T-helper 9 cell (primary cell): ENCODE measurements at places on chromosomes 2 and 18.

DNA sequence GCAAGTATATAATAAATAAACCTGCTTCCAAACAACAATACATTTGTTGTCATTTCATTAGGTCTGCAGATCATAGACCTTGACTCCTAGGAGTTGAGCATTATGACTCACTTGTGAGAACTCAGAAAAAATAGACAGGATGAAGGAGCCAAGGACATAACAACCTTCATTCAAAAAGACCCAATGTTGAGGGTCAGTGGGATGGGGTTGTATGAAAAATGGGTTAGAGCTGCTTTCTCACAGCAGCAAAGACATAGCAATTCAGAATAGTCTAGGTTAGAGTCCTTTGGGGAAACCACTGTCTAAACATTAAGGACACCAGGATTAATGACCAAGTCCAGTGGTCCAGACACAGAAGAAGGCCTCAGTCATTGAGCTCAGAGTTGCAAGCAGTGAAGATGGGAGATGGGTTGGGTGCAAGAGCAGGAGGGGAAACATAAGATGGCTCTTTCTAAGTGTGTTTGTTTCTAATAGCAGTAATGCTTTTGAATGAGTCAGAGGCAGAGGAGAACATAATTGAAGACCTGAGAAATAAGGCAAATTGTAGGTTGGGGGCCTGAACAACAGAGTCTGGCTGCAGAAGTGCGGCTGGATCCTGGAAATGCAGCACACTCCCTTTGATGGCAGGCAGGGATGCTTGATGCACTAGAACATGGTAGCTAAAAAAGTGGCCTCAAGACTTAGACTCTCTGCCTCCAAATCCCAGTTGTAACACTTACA lies 3.7 kb upstream of the SERPINB10 start:
- DNase-seq, result no peak

- no peak for DNase-seq
Measured at GRCh38 chr18:57438743-57439608, 3.8 kb downstream of the ONECUT2 start.

DNA sequence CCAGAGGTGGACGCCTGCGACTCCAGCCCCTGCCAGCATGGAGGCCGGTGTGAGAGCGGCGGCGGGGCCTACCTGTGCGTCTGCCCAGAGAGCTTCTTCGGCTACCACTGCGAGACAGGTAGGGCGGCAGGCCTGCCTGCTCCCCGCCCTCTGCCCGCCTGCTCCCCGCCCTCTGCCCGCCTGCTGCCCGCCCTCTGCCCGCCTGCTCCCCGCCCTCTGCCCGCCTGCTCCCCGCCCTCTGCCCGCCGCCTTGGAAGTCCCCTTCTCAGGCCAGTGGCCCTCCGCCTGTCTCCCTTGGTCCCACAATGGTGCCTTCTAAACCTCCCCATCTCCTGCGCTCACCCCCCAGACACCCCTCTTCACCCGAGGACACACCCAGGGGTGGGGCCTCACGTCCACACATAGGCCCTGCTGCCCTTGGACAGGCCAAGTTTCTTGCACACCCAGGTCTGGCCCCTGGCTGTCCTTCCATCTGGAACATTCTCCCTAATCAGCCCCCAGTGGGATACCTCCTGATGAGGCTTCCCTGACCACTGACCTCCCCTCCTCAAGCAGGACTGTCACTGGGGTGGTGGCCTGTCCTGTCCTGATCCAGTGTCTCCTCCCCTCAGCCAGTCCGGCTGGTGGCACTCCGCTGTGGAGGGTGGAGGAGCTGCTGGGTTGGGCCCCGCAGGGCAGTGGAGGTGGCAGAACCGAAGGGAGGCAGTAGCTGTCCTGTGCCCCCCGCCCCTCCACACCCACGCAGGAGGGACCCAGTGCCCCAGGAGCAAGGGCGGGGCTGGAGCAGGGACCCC lies 37.9 kb downstream of the MTERF4 start:
- peak; percentile 16 for DNase-seq

DNA sequence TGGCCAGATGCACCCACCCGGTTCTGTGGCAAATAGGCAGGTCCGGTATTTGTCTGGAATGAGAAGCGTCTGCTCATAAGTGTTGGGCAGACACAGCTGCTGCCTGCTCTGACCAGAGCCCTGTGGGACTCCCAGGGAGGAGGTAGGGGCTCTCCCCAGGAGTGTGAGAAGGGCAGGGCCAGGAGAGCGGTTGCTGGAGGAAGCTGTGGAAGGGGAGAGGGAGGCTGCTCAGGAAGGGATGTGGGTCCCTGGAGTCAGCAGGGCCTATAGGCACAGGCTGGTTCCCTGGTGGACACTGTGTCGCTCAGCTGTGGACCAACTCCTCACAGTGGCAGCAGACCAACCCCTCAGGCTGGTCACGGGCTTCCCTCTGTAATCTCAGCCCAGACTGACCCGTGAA lies 109.2 kb downstream of the DYSF start:
- no peak for DNase-seq

- DNase-seq, result no peak
Measured at GRCh38 chr2:117562654-117563053, 251.8 kb upstream of the DDX18 start.

DNA sequence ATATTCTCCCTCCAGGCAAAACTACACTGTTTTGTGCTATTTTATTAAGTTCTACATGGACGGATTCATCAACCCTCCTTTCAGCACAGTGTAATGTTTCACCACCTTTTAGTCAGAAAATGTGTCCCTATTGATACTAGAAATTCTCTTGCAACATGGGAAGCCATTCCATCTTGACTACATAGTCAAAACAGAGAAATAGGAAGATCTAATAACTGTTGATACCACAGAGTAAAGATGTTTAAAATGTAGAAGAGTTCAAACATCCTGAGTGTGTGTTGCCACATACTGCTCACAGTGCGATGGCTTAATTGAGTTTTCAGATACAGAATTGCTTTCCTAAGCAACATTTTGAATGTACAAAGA lies 492.2 kb upstream of the RAB12 start:
- DNase-seq, result no peak

GRCh38 chr18:13443552-13443951 lies 225.0 kb downstream of the LDLRAD4 start:
- DNase-seq, result no peak

DNA sequence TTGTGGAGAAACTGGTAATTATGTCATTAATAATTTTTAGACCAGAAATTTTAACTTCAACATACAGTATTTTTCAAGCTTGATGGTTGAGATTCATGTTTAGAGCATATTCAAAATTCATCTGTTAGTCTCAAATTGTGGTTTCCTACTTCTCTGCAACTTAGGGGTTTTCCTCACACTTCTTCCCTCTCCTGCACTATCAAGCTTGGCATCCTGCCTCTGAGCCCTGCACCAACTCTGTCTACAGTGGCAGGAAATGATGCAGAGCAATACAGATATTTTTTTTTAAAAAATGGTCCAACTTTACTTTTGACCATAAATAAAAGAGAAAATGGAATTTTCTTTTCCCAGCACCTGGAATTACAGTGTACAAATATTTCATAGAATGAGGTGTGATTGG lies 247.3 kb downstream of the NUP35 start:
- no peak for DNase-seq

- DNase-seq, result no peak
Measured at GRCh38 chr18:62186499-62186773, 420 bp downstream of the PIGN start.

GRCh38 chr2:79620679-79621078 lies 107.8 kb downstream of the CTNNA2 start:
- DNase-seq, result no peak

GRCh38 chr2:48449073-48449840 lies 80.7 kb upstream of the STON1 start:
- DNase-seq, result no peak

DNA sequence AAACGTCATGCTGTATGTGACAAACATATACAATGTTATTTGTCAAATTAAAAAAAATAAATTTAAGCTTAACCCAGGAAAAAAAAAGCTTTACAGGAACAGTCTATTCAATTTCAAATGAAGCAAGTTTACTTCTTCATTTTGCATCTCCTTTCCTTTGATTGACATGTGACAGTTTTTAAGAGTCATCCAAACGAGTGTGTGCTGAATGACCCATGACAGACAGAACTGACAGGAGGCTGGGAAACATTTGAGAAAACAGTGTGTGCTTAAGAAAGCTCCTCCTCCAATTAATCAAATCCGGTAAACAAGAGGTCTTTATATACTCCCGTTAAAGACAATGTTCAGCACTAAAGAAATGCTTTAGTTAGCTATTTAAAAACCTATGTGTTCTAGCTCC lies 177.7 kb downstream of the SRBD1 start:
- no peak for DNase-seq

GRCh38 chr2:203646266-203646864 lies 60.1 kb upstream of the CD28 start:
- no peak for DNase-seq

GRCh38 chr2:9178904-9179571 lies 27.6 kb upstream of the ASAP2 start:
- no peak for DNase-seq

DNA sequence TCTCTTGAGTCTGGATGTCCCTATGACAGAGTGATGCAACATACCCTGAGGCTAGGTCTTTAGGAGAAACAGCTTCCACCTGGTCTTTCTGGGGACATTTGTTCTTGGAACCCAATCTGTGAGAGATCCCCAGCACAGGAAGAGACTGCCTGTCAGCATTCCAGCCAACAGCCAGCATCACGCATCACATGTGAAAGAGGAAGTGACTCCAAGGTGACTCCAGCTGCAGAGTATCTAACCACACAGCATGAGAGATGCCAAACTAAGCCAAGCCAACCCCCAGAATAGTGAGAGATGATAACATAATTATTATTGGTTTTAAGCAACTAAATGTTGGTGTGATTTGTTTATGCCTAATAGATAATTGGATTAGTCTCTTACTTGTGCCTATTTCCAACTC lies 35.7 kb downstream of the C18orf63 start:
- DNase-seq, result no peak

DNA sequence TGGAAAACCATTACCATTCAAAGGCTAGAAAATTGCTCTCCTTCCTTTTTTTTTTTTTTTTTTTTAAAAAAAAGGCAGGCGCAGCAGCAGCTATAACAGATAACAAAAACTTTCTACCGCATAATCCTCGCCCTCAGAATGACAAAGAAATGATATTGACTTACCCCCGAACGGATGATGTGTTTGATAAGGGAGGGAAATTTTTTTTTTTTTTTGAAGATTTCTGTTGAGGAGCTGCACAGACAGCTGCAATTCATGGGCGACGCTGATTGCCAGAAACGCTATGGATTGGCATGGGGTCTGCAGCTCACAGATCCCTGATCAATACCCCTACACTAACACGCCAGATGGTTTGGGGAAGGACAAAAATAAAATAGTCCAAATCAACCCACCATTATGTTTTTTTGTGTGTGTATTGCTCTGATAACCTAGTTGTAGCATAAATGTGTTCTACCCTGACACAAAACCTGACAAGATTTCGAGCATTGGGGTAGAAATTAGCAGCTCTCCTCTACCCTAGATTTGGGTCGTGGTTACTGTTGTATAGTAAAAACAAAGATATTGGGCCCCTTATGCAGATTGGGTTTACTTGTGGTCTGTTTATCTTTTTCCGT lies 3.6 kb upstream of the ONECUT2 start:
- no peak for DNase-seq

DNA sequence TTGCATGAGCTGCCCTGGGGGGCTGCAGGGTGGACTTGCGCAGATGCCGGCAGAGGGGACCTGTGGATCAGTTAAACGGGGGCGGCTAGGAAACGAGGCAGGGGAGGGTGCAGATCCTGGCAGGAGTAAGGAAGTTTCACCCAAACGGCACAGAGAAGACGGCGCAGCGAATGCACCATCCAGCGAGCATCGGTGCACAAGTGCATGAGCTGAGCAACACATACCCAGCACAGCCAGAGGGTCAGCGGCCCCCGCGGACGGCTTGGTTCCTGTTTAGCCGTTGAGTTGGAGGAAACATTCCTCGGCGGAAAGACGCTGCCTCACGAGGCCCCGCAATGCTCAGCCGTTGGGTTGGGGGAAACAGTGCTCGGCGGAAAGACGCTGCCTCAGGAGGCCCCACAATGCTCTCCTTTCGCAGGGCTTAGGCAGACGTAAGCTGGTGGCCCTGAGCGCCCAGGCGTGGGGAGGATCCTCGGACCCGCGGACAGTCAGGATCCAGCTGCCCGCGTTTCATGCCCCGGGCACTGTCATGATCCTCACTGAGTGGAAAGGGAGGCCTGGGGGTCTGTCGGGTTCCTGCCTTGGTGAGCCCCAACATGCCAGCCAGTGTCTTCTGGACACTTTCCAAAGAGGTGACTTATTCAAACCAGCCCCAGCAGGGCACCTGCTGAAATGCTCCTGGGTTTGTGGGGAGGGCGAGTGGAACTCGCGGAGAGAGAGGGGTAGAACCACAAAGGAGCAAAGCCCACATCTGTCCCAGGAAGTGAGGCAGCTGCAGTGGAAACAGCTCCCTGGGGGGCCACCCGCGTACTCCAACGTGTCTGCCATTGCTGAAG lies 86.3 kb downstream of the NDUFA10 start:
- no peak for DNase-seq

- no peak for DNase-seq
Measured at GRCh38 chr2:32691678-32692077, 63.8 kb downstream of the TTC27 start.

DNA sequence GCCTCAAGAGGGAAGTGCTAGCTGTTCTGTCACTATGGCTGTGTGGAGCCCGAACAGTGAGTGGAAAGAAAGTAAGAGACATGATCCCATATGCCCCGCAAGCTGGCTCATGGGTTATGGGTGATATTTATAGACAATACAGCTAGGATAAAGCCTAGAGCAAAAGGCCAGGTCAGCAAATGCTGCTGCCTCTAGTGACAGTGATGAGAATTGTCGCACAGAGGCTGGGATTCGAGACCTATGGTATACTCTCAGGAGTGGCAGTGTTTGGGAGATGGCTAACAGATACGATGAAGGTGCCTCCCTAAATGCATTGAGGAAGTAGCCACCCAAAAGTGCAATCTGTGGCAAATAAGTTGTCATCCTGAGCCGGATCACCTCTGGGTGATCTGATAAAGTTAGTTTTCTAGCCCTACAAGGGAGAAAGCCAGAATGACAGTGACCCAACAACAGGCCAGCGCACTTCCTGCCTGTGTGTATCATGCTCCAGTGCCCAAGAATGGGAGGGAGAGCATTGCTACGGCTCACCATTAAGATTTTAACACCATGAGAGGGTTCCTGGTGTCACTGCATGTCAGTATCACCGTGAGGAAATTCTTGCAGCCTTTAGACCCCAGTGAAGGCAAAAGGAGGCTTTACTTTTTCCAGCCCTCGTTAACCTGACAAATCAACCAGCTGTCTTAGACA lies 92.2 kb upstream of the TGFA start:
- DNase-seq, result no peak

DNA sequence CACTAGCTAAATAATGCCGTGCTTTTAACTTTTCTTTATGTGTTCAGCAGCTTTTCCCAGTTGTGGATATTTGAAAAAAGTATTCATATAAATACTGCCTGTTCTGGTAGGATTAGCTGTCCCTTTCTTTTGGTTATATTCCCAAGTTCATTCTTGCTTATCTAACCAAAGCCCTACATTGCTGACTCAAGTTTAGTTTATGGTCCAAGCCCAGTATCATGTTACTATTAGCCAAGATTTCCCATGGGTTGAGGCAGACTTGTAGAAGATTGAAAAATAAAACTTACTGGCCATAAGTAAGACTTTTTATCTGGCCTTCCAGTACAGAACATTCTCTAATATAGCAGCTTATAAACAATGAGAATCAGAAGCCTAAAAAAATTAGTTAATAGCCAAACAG lies 49.7 kb upstream of the NFE2L2 start:
- no peak for DNase-seq
